ENCODE measurements at places on chromosomes 6 and 20.

DNA sequence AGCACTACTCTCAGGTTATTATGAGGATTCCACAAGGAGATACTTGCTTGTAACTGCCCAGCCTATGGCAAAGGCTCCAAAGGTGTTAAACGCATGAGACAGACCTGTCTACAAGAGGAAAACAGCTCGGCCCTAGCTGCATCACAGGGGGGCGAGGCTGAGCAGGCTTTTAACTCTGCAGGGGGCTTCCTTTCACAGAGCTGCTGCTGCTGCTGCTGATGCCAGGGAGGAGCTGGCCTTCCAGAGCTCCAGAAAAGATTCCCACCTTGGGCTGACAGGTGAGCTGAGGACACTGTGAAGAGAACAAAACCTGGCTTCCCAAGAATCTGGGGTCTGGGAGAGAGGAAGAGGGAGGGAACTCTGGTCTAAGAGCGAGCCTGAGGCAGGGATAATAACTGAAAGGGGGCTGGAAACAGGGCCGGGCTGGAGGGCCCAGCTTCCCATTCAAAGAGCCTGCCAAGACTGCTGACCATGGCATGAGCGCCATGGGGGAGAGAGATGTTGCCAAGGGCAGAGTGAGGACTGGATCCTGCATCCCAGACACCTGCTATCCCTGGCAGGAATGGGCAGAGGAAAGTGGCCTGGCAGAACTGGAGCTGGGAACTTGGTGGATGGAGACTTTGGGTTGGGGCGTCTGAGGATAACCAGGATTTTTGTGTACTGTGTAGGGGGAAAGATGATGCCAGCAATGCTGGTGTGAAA is 211.1 kb upstream of the LRFN2 start:
- no peak for DNase-seq

- DNase-seq, result no peak
Observed at GRCh38 chr6:44511126-44511525, 123.6 kb downstream of the CDC5L start.

GRCh38 chr20:10470276-10470675 is 35.2 kb downstream of the SLX4IP start:
- DNase-seq, result no peak

DNA sequence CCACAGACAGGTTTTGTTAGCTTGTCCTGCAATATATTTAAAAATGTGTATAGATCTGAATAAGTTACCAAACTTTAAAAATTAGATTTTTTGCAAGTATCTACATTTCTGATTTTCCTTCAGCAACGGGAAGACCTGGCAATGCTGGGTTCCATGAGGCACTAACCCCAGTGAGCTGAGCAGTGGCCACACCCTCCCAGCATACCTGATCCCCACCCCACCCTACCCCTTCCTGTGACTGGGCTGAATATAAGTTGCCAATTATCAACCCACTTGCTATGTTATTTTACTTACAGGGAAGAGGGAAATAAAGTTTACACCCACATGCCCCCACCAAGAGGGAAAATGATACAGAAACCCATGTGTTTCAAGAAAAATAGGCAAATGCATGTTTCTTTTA is 70.3 kb upstream of the RALGAPA2 start:
- DNase-seq, result no peak

- DNase-seq, result no peak
Observed at GRCh38 chr6:138285800-138286199, 67.5 kb upstream of the PBOV1 start.

- peak; percentile 68 for DNase-seq
Observed at GRCh38 chr6:22471132-22471690, 98.2 kb upstream of the HDGFL1 start.

- DNase-seq, result no peak
Observed at GRCh38 chr6:46144270-46144669, 14.5 kb downstream of the ENPP4 start.

DNA sequence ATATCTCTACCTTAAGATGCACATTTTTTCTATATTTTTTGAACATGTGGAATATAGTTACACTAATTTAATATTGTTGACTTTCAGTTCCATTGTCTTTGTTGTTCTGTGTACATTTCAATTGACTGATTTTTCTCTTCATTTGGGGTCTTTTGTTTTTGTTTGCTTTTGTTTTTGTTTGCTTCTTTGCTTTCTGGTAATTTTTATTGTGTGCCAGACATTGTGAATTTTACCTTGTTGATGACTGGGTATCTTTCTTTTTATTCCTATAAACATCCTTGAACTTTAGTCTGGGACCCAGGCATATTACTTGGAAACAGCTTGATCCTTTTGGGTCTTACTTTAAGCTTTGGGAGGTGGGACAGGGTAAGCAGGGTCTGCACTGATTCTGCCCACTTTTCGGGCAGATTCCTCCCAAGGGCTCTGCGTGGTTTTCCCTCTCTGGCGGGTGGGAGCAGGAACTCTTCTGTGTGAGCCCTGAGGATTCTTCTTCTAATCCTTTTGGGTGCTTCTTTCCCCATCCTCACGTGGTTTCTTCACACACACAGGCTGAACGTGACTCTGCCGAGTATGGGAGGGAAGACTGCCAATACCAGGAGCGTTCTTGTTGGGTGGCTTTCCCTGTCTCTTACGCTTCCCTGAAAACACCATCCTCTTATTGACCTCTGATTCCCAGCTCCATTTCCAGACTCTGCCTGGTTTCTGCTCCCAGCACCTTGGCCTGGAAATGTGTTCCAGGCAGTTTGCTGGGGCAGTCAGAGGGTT is 200.5 kb downstream of the ARID1B start:
- no peak for DNase-seq

Data from ascending aorta (tissue), 2 donors.